ENCODE measurements at places on chromosomes 1 and 21.

- DNase-seq, result peak; percentile 89
Measured at GRCh38 chr1:179883745-179884138, 1.7 kb downstream of the TOR1AIP1 start.

GRCh38 chr1:8333246-8333987 is 15.5 kb downstream of the SLC45A1 start:
- no peak for DNase-seq

- peak; percentile 36 for DNase-seq
Measured at GRCh38 chr1:200526709-200527612, 93.6 kb downstream of the KIF14 start.

- DNase-seq, result no peak
Measured at GRCh38 chr21:33699277-33699676, 57.0 kb downstream of the ITSN1 start.

DNA sequence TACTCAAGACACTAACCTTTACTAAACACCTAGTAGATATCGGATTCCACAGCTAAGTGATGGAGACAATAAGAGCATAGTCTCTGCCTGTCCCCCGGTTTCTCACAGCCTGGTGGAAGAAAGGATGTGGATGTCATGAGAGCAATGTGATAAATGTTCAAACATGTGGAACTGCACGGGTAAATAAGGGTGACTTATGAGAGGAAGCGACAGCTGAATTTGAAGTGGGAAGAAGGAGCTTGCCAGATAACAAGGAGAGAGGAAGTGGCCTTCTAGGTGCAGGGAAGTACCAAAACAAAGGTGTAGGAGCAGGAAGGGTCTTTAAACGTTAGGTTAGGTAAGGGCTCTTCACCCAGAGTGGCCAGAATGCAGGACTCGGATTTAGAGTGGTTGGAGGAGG is 178.6 kb upstream of the NRIP1 start:
- DNase-seq, result no peak

- DNase-seq, result no peak
Measured at GRCh38 chr1:66356605-66357004, 177.3 kb upstream of the SGIP1 start.

DNA sequence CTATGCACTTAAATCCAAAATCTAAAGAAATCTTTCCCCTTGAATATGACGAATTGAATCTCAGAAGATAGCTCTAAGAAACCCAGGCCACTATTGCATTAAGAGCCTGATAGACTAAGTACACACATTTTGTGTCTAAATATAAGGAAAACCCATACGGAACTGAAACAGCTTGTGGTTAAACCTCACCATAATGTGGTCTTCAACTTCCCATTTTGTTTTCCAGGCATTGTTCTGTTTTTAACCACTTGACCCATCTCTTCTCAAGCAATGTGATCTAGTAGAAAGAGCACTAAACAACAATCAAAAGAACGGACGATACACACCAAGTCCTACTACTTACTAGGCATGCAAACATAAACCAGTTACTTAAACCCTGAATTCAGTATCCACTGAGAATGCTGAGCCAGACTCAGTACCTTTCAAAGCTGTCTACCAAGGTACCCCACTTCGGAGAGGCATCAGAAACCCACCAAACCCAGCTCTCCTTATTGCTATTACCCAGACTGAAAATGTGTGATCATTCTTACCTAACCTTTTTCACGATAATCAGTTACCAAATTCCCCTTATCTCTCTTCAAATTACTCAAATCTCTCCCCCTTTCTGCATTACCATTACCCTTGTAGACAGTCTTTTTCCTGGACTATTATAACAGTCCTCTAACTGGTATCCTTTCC is 12.8 kb downstream of the OTUD7B start:
- DNase-seq, result no peak

GRCh38 chr1:157356601-157357000 is 195.7 kb downstream of the FCRL5 start:
- no peak for DNase-seq

- peak; percentile 27 for DNase-seq
Measured at GRCh38 chr21:46097336-46098293, at the start of gene COL6A2. Gene COL6A2 (plus strand): TSS chr21:46098112.

GRCh38 chr1:3156936-3157335 is 87.9 kb downstream of the PRDM16 start:
- DNase-seq, result no peak

GRCh38 chr21:27586326-27586725 is 619.4 kb upstream of the ADAMTS5 start:
- no peak for DNase-seq

DNA sequence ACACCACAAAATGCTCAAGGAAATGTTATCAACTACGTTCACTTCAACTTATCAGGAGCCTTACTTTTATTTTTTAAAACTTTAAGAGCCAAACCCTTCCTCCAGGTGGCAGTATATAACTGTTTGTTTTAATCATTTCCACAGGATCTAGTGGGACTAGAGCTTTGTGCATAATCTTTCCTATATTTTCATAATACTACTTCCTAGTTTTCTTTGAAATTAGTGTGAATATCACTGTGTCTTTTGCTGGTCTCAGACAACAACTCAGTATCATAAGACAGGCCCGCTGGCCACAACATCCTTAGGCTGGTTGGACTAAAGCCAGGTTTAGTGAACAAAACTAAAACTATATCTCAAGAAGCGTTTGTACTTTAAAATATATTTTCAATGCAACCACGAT is 145.5 kb downstream of the TIAM1 start:
- peak; percentile 61 for DNase-seq

All from kidney tubule cell (primary cell).